ENCODE measurements at places on chromosomes 5 and 9. TPM values are rescaled to one million over a fixed set of nuclear protein-coding genes. Genes with fewer than 3 reads are reported as not detected.

The PSMD5 gene
- 17.1 TPM for total RNA-seq

GRCh38 chr5:78050888-78051287 is 243.6 kb downstream of the AP3B1 start:
- no peak for DNase-seq

The EGFL7 gene
- 0.08 TPM for total RNA-seq

DNA sequence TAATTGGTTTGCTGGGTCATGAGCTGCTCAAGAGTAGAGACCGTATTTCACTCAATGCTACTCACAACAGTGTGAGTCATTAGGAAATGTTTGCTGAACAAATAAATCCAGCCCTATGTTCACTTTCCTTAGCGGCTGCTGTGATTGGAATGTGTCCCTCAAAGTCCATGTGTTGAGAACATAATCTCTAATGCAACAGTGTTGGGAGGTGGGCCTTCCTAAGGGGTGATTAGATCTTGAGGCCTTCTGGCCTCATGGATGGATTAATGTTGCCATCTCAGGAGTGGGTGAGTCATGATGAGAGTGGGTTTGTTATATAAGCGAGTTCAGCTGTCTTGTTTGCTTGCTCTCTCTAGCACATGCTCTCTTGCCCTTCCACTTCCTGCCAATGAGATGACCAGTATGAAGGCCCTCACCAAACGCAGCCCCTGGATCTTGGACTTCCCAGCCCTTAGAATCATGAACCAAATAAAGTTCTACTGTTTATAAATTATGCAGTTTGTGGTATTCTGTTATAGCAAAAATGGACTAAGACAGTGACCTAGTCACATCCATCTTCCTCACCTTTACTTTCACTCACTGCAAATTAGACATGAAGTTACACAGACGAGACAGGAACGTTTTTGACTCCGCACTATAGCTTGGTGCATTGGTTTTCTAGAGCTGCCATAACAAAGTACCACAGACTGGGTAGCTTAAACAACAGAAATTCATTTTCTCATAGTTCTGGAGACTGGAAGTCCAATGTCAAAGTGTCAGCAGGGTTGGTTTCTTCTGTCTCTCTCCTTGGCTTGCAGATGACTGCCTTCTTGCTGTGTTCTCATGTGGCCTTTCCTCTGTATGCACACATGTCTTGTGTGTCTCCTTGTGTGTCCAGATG is 50.9 kb upstream of the FAM169A start:
- peak; percentile 54 for DNase-seq

The RGS7BP gene
- total RNA-seq, result 0.03 TPM
